ENCODE measurements at places on chromosomes 6 and 20.

DNA sequence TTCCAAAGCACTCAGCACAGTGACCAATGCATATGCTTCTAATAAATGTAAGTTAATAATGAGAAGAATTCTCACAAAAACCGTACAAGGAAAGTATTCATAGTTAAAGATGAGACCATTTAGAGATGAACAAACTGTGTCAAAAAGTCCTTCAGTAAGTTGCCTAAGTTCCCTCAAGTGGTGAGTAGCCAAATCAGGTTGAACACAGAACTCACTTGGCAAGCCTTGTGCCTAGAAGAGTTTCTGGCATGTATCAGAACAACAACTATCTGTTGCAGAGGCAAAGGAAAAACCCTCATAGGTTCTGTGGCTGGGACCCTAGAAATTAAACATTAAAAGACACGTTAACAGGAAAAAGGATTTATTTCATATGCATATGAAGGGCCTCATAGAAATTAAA lies 129.6 kb upstream of the DOK5 start:
- DNase-seq: no peak

GRCh38 chr20:38211200-38212097 lies 46.4 kb upstream of the TGM2 start:
- no peak for DNase-seq

GRCh38 chr20:51456511-51457509 lies 85.7 kb downstream of the NFATC2 start:
- no peak for DNase-seq

DNA sequence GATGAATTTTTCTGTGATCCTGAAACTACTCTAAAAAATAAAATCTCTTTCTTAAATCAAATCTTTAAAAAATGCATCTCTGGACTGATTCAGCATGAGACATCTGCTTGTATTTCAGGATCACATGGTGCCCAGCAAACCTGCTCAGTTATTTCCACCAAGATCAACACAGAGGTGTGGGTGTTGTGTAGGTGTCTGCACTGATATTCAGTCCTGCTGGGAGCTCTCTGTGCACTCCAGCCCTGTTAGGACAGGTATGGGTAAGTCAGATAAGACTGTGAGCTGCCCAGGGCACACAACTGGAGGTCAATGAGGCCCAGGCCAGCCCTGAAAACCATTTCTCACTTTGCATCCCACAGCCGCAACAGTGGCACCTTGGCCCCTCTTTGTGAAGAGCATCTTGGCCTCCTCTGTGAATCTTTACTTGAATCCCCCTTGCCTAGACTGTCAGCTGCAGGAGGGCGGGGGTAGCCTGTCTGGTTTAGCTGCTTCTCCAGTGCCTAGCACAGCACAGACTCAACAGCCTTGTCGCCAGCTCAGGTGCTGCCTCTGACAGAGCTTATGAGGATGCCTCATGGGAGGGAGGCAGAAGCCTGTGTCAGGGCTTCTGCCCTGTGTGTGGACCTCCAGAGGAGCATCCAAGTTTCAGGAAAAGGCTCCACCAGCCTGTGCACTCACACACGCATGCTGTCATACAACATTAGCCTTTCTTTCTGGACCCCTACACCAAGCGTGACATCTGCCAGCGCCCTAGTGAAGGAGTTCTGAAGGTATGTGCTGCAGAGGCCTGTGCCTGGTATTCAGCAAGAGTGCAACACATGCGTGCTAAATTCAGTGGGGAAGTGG lies 187.6 kb upstream of the CST7 start:
- no peak for DNase-seq

DNA sequence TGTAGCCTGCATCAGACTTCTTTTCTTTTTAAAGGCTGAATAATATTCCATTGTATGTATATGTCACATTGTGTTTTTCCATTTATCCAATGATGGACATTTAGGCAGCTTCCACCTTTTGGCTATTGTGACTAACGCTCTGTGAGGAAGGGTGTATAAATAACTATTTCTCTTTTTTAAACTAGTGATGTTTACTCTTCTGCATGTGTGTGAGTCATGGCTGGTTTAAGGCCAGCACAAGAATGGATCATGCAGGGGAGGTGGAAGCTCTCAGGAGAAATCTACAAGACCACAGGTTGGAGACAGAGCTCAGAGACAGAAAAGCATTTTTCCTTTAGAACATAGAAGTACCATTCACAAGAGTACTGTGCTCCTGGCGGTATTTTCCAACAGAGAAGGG lies 307.2 kb downstream of the SOX4 start:
- DNase-seq: no peak

DNA sequence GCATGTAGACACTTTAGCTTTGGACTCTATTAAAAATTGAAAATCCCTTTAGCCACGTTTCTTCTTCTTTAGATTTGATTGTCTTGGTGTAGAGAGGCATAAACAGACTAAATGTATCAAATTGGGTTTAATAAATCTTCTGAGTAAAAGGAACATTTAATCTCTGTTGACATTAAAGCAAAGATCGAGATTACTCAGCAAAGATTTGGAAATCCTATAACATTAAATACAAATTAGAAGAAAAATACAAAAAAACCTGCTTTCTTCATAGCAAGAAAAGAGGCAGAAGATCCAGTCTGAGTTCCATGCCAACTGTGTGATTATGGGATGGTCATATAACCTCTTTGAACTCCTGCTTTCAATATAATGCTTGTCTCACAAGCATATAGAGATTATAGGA lies 172.3 kb downstream of the GJA1 start:
- DNase-seq: no peak

GRCh38 chr6:22706651-22707050 lies 137.3 kb downstream of the HDGFL1 start:
- no peak for DNase-seq
